ENCODE measurements at places on chromosomes 1 and 21.

GRCh38 chr21:34824314-34824713 is 155.5 kb downstream of the CLIC6 start:
- DNase-seq = no peak

GRCh38 chr1:24411963-24412362 is 1.6 kb downstream of the STPG1 start:
- no peak for DNase-seq

- no peak for DNase-seq
Observed at GRCh38 chr1:180842052-180842451, 70.6 kb upstream of the KIAA1614 start.

GRCh38 chr1:209172286-209172685 is 411.2 kb upstream of the CAMK1G start:
- peak; percentile 24 for DNase-seq

GRCh38 chr1:245770156-245770555 is 615.4 kb downstream of the KIF26B start:
- DNase-seq = no peak

GRCh38 chr1:107862064-107862463 is 102.9 kb downstream of the VAV3 start:
- DNase-seq = no peak

GRCh38 chr1:174940646-174941175 is 59.0 kb upstream of the CACYBP start:
- no peak for DNase-seq

- DNase-seq = no peak
Observed at GRCh38 chr1:182888736-182889531, 49.8 kb downstream of the DHX9 start.

GRCh38 chr1:234258071-234258470 is 115.2 kb upstream of the COA6 start:
- DNase-seq = no peak

DNA sequence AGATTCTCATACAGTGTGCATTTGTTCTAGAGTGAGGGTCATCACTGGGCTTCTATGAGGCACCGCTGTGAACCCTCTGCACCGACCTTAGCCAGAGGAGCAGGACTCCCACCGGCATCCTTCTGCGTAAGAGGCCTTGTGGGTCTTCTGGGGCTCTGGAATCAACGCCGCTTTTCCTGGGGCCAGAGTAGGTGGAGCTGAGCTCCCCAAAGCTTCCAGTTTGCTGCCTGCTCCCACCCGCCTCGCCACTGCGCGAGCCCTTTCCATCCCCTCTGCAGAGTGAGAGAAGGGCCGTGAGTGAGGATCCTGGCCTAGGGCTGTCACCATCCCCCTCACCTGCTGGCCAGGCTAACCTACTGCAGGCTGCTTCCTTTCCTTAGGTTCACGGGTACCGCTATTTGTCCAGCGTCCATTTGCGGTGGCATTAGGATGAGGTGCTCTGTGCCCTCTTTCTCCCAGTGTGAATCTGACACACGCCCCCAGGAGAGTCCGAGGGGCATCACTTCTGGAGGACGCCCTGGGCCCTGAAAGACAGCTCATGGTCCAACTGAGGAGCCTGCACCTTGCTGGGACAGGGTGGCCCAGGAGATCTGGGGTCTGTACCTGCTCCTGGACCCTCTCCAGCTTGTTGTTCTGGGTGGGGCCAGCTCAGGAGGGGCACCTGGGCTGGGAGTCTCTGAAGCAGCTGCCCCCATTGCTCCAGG is 36.2 kb downstream of the UMODL1 start:
- DNase-seq = no peak

GRCh38 chr1:78060857-78061563 is 15.2 kb downstream of the GIPC2 start:
- peak; percentile 75 for DNase-seq

GRCh38 chr1:39115271-39116110 is 89.0 kb upstream of the MACF1 start:
- no peak for DNase-seq

DNA sequence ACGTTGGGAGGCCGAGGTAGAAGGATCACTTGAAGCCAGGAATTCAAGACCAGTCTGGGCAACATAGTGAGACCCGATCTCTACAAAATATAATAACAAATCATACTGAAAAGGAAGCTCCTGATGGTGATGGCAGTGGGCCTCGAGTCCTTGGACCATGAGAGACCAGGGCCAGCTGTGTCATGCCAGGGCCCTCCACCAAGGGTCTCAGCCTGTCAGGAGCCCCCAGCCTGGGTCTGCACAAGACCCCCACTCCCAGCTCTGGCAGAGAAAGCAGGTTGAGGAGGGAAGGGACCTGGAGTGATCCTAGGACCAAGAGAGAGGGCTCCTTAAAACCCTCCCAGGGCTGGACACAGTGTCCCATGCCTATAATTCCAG is 6.7 kb upstream of the CTRC start:
- no peak for DNase-seq

DNA sequence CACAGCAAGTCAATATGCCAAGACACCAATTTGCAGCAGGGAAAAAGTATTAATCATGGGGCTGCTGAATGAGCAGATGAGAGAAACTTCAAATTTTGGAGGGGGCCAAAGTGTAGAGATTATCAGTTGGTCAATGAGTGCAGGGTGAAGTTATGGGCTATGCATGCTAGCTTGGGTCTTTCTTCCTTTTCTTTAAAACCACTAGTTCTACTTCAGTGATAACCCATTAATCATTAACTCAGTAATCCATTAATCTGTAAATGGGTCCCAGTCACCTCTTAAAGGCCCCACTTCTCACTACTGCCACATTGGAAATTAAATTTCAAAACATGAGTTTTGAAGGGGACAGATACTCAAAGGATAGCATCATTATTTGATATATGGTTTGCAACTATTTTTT is 688.6 kb upstream of the ADGRL4 start:
- DNase-seq = no peak

DNA sequence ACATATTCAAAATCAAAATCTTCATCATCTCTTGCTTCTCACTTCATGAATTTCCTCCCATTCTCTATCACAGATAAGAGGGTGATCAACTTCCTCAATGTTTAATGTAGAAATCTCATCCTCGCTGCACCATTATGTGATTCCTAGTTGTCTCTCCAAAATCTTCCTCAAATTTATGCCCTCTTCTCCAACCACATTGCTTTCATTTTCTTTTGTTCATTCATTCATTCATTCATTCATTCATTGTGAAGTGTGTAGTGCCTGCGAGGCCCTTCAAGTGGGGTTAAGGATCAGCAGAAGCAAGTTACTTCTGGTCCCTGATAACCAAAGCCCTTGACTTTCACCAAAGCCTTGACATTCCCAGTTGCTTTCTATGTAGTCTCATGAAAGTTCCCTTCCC is 33.5 kb upstream of the HIVEP3 start:
- DNase-seq = no peak

GRCh38 chr1:38027201-38028104 is 14.9 kb downstream of the UTP11 start:
- peak; percentile 90 for DNase-seq

DNA sequence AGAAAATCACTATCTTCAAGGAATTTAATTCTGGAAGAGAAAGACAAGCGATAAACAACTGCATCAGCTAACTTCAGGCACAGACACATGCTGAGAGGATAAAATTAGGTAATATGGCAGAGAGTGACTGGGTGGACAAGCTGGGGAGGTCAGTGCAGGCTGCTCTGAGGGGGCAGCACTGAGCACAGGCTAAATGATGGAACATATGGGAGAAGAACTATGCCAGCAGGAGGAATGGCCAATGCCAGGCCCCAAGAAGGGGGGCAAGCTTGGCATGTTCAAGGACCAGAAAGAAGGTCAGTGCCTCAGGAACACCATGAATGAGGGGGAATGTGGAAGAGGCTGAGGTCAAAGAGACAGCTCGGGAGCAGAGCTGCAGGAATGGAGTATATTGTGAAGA is 190.7 kb upstream of the MAP1LC3C start:
- DNase-seq = no peak

DNA sequence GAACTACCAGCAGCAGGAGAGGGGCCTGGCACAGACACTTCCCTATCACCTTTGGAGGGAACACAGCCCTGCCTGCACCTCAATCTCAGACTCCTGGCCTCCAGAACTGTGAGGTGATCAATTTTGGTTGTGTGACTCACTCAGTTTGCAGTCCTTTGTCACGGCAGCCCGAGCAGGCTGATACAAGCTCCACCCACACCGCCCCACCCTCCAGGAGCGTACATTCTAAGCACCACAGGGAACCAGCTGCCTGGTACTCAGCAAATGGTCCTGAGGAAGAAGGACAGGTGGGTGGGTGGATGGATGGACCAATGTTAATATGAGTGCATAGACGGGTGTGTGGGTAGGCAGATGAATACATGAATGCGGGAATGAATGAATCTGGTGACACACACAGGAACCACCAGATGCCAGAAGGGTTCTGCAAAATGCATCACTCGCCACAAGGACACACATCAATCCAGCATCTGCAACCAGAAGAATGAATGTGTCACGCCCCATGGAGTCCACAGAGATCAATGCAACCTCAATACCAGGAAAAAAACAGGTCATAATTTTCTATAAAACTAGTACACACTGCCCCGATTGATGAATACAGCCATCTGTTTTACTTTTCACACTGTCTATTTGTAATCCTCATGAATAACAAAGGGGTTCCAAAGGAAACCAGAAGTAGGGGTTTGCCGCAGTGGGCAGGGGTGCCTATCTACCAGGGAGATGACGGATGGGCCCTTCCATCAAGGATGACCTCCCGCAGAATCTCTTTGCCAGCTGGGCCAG is 284.5 kb downstream of the NPHP4 start:
- no peak for DNase-seq

- no peak for DNase-seq
Observed at GRCh38 chr1:7437608-7438395, 333.3 kb upstream of the VAMP3 start.

Measured in epithelial cell of prostate (primary cell).